ENCODE measurements at places on chromosomes 2 and 18. TPM values are rescaled to one million over a fixed set of nuclear protein-coding genes. Genes with fewer than 3 reads are reported as not detected.

The EDAR gene
- total RNA-seq: not detected

- no peaks in the 10 kb centered on the region for H3K36me3 ChIP-seq
- peak; percentile 38 for DNase-seq
- peaks cover 11% of the 10 kb centered on the region for H3K4me1 ChIP-seq
Observed at GRCh38 chr2:148812306-148812705, 62.7 kb upstream of the KIF5C start.

DNA sequence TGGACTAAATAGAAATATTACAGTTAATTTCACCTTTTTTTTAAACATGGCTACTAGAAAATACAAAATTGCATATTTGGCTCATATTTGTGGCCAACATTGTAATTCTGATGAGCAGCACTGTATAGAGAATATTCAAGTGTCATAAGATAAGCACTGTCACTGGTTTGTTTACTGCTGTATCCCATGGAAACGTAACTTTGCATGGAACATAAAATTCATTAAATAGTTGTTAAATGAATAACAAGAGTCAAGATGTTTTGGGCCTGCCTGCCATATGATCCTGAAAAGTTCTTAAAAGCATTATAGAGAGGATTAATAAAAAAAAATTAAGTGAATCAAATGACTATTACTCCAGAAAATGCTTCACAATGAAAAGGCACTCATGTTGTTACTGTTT lies 763.7 kb upstream of the CRIM1 start:
- no peaks in the 10 kb centered on the region for H3K36me3 ChIP-seq
- H3K27ac ChIP-seq: no peak overlapping the region
- H3K27me3 ChIP-seq: no peaks in the 10 kb centered on the region
- H3K4me3 ChIP-seq: no peak overlapping the region

The CLIP4 gene
- 17.5 TPM for total RNA-seq

DNA sequence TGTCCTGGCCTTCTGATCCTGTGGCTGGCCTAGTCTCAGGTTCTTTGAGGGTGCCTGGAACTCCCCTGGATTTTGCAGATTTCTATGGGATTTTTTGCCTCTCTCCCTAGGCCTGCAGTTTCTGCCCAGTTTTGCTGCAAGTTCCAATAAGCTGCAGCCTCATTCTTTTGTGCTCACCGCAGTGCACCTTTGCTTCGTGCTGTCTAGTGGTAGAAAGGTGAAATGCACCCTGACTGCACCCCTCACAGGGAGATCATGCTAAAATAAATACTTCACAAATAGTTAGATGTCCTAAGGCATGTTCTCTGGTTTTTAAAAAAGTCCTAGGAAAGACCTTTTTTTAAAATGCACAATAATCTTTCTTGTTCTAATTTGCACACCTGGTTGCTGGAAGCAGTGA lies 72.5 kb downstream of the GNAL start:
- no peaks in the 10 kb centered on the region for H3K27me3 ChIP-seq
- H3K36me3 ChIP-seq: no peaks in the 10 kb centered on the region
- no peak for DNase-seq
- no peaks in the 10 kb centered on the region for H3K4me1 ChIP-seq

DNA sequence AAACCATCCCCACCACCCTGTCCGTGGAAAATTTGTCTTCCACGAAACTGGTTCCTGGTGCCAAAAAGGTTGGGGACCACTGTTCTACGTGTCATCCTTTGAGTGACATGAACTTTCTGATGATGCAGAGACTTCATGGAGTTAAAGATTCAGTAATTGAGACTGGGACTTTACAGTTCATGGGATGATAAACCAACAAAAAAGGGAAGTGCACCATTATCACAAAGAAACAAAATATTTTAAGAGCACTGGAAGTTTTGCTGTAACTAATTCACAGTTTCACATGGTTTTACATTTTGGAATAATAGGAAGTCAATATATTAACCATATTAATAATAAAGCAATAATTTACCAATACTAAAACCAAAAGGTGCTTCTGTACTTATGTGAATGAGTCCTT lies 126.8 kb downstream of the AQP4 start:
- no peaks in the 10 kb centered on the region for H3K36me3 ChIP-seq
- DNase-seq: no peak

DNA sequence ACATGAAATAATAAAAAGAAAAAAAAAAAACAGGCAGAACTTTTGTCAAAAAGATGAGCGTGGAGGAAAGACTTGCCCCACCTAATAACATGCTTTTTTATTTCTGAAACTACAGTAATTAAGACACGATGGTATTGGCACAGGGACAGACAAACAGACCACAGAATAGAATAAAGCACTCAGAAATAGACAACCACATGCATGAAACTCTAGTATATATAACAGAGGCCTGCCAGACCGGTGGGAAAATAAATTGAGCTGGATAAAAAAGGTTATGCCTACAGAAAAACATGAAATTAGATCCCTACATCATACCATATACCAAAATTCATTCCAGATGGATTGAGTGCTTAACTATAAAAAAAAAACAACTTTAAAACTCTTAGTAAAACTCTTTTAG lies 163.1 kb downstream of the NRP2 start:
- no peak overlapping the region for H3K4me3 ChIP-seq
- DNase-seq: no peak
- no peaks in the 10 kb centered on the region for H3K27me3 ChIP-seq
- H3K27ac ChIP-seq: no peak overlapping the region
- no peaks in the 10 kb centered on the region for H3K36me3 ChIP-seq

GRCh38 chr18:58263055-58263957 lies 219.3 kb downstream of the NEDD4L start:
- no peaks in the 10 kb centered on the region for H3K36me3 ChIP-seq
- H3K27ac ChIP-seq: peak overlapping the region; percentile 90
- H3K4me1 ChIP-seq: peaks cover 46% of the 10 kb centered on the region
- no peak overlapping the region for H3K4me3 ChIP-seq
- no peak for DNase-seq
- H3K27me3 ChIP-seq: no peaks in the 10 kb centered on the region

DNA sequence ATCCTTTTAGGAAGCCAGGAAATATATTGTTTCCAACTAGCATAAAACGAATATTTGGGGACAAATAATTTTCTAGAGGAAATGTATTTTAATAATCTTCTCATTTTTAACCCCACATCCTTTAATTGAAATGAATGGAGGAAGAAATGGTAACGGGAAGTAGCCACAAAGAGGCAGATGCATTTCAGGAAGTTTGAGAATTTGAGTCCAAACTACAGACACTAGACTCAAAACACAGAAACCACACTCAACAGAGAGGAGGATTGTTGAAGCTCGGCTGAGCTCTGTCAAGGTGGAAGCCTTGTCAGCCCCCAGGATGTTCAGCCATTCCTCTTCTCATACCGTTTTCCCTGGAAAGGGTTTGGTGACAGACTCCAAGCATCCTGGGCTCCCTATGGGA lies 288.5 kb downstream of the NAPG start:
- no peak overlapping the region for H3K4me3 ChIP-seq
- no peak overlapping the region for H3K27ac ChIP-seq
- H3K27me3 ChIP-seq: no peaks in the 10 kb centered on the region

- H3K4me1 ChIP-seq: peaks cover 23% of the 10 kb centered on the region
- no peaks in the 10 kb centered on the region for H3K36me3 ChIP-seq
- no peaks in the 10 kb centered on the region for H3K27me3 ChIP-seq
Observed at GRCh38 chr2:24086241-24086640, 1.6 kb upstream of the TP53I3 start.

DNA sequence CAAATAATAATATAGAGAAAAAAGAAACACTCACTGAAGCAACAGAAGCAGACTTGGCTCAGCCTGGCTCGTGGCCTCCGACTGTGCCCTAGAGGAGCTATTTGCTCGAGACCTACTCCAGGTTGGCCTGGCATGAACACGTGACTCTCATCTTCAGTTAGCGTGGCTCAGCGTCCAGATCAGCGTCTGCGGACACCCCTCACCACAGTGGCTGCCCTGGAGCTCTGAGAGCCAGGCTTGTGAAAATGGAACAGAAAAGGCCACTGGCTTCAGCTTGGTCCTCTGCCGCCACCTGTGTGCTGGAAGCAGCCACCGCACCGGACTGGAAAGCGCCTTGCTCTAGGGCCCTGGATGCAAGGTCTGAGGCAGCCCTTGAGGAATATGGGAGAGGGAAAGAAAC lies 1184.0 kb upstream of the GYPC start:
- no peaks in the 10 kb centered on the region for H3K4me1 ChIP-seq
- no peaks in the 10 kb centered on the region for H3K27me3 ChIP-seq
- H3K27ac ChIP-seq: no peak overlapping the region

The STPG4 gene
- total RNA-seq: not detected

DNA sequence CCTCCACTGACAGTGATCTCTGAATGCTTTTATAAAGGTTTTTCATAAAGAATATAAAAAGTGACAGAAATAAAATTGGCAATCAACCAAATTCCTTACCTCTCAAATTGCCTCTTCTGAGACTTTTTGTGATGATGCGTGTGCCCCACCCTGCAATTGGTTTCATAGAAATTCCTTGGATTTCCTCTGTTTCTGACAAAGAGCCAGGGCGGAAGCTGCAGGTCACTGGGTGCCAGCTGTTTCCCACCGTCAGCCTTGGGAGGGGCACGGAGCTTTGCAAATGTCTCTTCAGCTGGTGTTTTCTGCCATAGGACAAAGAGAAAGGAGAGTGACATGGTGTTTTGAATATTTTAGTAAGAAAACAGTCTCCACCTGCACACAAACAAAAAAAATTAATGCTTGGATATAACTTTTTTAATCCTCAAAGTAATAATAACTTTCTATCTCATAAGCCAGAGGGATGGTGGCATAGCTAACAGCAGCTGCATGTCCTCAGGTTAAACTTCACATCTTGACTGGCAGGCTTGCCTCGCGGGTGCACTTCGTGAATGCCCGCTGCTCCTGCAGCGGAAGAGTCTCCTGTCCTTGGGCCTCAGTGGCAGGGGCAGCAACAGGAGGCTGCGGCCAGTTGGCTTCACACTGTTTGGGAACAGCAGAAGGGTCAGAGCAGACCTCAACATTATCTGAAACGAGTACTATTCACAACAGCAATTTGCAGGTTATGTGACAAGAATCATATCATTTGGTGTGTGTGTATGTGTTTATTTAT lies 24.7 kb downstream of the AGAP1 start:
- no peaks in the 10 kb centered on the region for H3K27me3 ChIP-seq
- H3K36me3 ChIP-seq: no peaks in the 10 kb centered on the region
- no peak overlapping the region for H3K27ac ChIP-seq
- no peak for DNase-seq
- no peak overlapping the region for H3K4me3 ChIP-seq
- peaks cover 26% of the 10 kb centered on the region for H3K4me1 ChIP-seq

GRCh38 chr2:56170504-56170903 lies 13.3 kb upstream of the CCDC85A start:
- H3K4me3 ChIP-seq: no peak overlapping the region
- H3K27ac ChIP-seq: no peak overlapping the region
- H3K27me3 ChIP-seq: no peaks in the 10 kb centered on the region
- H3K4me1 ChIP-seq: no peaks in the 10 kb centered on the region
- H3K36me3 ChIP-seq: no peaks in the 10 kb centered on the region
